ENCODE measurements at places on chromosomes 7 and 10.

- DNase-seq = no peak
Measured at GRCh38 chr10:51121861-51122260, 47.6 kb downstream of the PRKG1 start.

DNA sequence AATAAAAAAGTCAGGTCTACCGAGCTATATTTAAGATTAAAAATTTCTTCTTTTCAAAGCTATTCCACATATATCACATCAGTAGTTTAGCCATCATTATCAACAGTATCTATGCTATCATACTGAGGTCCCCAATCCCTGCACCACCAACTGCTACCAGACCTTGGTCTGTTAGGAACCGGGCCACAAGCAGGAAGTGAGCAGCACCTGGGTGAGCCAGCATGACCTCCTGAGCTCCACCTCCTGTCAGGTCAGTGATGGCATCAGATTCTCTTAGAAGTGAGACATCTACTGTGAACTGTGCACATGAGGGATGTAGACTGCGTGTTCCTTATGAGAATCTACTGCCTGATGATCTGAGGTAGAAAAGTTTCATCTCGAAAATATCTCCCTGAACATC, 632.1 kb upstream of the KCND2 start:
- DNase-seq = no peak

DNA sequence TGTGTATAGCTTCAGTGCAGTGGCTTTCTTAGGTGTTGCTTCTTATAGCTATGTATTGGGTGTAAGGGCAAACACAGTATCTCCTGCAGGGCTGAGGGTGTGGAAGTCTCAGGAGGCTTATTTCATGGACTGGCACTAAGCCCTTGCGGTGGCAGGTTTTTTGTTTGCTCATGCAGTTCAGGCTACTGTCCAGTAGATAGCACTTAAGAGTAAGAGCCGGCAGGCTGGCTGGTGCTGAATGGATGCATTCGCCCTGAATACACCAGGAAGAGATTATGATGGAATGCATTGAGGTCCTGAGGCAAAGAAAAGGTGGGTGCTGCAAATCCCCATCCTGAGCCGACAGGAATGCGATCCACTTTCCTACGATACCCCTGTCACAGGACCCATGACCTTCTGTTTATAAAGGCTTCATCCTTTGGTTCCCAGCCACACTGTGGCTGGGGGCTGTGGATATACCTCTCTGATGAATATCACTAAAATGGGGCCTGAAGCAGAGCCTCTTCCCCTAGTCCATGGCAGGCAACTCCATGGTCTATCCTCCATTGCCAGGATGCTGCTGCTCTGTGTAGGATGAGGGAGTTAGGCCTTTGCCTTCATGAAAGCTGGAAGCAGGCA, 44.9 kb downstream of the ANXA8 start:
- peak; percentile 21 for DNase-seq

DNA sequence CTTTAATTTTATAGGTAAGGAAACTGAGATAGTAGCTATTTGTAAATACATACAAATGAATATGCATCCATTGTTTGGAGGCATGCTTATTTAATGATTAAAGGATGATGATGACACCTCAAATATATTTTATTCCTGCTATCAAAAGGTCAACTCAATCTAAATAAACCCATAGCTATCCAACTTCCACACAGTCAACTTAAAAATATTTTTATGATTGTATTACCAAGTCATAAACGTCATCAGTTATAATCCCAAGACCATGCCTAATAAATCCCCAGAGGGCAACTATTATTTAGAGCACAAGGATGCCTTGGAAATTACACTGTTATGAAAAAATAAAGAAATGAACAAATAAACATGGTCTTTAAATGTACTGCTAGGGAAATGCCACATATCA, 102.1 kb downstream of the MPP7 start:
- no peak for DNase-seq

DNA sequence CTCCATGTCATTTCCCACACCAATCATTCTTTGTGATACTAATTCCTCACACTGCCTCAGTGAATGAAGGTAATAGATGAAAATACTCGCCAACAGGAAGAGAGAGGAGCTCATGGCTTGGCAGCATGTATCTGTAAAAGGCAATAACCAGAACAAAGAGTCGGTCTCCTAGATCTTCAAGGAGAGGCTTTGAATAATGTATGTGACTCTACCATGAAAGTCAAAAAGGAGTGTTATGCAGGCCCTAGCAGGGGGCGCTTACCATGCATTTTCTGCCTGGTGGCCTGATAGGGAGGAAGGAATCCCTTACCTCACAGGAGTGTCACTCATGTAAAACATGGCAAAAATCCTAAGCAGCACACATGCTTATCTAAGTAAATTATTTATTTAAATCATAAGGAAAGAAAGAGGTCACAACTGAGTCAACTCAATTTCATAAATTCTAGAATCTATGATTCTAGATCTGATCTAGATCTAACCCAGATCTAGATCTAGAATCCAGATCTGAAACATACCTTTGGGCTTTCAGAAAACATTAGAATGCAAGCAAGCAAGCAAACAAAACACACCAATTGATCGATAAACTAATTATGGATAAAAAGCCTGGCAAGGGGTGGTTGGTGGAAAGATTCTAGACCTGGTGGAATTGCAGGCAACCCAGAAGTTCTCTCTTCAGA, 226.3 kb upstream of the KLF6 start:
- no peak for DNase-seq

DNA sequence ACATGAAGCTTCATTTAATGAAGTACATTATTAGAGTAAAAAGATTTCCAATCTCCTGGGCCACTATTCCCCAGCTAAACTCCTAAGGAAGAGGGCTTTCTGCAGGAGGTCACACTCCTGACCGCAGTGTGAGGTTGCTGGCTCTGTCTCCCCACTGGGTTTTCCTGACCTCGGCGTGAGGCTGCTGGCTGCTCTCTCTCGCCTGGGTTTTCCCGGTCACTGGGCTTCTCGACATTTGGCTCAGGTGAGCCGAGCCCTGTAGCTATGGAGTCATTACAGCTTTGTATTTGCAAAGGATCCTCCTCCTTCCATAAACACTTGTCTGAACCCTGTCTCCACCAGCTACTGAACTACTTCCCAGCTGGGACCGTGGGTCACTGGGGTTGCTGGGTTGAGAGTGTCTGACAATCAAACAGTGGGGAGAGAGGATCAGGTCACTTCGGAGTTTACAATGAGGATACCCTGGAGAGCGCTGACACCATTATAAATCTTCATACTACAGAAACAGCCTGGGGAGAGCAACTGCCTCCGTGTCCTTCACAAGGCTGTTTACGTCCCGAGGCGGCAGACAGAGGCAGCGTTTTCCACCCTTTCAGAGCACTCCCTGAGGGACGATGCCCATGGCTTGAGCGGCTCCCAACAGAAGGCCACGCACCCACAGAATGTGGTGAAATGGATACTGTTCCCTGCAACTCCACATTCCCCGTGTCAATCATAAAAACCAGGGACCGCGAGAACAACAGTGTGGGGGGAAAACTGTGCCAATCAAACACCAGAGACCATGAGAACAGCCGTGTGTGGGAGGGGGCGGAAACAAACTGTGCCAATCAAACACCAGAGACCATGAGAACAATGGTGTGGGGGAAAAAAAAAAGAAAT, 226.2 kb downstream of the ZMYND11 start:
- DNase-seq = no peak

GRCh38 chr10:110279407-110279986, 25.2 kb downstream of the SMNDC1 start:
- peak; percentile 30 for DNase-seq

- DNase-seq = no peak
Measured at GRCh38 chr10:5968037-5968680, 9.2 kb downstream of the IL15RA start.

DNA sequence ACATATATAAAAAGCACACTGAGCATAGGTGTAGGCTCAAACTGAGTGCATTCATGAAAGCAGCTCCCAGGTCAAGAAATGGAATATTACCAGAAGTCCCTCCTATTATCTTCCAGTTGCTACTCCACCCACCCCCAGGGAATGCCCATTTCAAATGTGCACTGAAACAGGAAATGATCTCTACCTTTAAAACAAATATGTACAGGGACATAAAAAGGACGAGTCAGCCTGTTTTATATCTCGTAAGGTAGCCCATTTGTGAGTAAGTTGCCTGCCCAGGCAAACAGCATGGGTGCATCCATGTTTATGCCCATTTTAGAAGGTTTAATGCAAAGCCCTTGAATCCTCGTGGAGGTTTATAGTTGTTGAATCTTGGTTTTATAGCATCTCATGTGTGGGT, 10.4 kb downstream of the FFAR4 start:
- no peak for DNase-seq

GRCh38 chr10:20927456-20927855, 30.3 kb upstream of the NEBL start:
- DNase-seq = no peak

All from neuronal stem cell (in vitro differentiated cells).